ENCODE measurements at places on chromosomes 1 and 21. TPM values are rescaled to one million over a fixed set of nuclear protein-coding genes. Genes with fewer than 3 reads are reported as not detected.

DNA sequence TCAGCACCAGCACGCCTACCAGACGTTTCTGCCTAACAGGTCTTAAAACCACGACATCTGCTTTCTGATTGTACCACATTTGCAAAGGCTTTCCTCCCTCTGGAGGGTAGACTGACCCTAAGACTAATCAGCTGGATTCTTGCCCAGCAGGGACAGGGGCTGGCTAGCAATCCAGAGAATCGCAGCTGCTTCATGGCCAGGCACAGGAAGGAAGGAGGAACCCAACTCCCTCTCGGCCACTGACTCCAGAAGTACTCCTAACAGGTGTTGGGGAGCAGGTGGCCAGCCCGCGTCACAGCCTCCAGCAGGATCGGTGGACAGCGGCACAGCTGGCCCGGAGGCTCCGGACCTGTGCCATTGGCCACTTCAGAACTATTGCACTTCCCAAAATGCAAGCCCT is 180.8 kb downstream of the NPHP4 start:
- no peak for DNase-seq

GRCh38 chr1:11142618-11143391 is 43.1 kb upstream of the EXOSC10 start:
- DNase-seq, result no peak

DNA sequence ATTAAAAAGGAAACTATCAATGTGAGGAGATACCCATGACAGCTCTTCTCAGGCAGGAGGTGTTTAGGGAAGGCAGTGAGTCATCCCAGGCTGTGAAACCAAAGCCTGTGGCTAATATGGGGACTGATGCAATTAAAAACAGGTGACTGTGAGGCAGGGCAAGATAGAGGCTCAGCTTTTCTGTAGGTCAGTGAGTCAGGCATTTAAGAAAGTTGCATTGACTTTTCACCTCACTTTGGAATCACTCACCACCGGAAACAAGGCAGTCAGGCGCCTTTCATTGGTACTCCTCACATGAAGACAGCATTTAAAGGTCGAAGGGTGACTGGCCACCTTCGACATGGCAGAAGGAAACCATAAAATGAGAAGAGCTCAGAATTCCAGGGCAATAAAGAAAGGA is 54.5 kb downstream of the PAPPA2 start:
- no peak for DNase-seq

- DNase-seq, result no peak
Observed at GRCh38 chr1:213425376-213426030, 374.5 kb downstream of the RPS6KC1 start.

DNA sequence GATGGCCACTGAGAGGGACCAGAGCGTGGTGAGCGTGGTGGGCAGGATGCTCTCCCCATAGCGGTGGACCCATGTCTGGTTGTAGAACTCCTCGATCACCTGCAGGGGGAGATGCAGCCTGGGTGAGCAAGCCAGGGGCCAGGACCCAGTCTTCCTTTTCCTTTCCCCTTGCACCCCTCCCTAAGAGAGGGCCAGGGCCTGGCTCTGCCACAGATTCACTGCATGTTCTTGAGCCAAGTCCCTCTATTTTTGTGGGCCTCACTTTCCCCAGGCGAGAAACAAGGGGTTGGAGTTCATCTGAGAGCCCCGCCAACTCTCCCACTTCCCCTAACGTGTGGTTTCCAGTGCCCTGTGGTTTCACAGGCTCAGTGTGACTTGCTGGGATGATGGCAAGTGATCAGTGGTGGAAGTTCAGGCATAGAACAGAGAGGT is 27.5 kb downstream of the SLC2A1 start:
- peak; percentile 70 for DNase-seq

- no peak for DNase-seq
Observed at GRCh38 chr1:1441002-1441888, 5.8 kb downstream of the VWA1 start.

DNA sequence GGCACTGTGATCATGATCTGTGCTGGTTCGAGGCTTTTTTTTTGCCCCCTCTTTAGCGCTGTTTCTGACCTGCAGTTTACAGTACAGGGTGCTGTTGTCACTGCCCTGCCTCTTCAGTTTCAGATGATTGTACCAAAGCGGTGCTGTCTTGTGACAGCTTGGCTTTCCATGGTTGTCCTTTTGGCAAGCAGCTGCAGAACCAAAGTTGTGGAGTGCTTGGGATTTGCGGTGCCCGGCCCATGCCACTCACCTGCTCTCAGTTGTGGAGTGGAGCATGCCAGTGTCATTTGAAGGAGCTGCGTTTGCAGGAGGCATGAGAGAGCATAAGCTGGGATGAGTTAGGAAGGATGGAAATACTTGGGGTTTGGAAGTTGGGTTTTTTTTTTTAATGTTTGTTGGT is 48.4 kb downstream of the DOP1B start:
- no peak for DNase-seq

- peak; percentile 48 for DNase-seq
Observed at GRCh38 chr1:115052454-115053083, 22.9 kb downstream of the TSHB start.

ZBTB8OS gene
- 106 TPM for polyA plus RNA-seq

HSPG2 gene
- 42.7 TPM for polyA plus RNA-seq

ZNF669 gene
- polyA plus RNA-seq, result 3.6 TPM

IQGAP3 gene
- polyA plus RNA-seq, result 16.0 TPM

SAMD11 gene
- polyA plus RNA-seq, result 52.8 TPM
